ENCODE measurements at places on chromosomes 11 and 22.

- DNase-seq, result peak; percentile 19
These were observed 5.5 kb downstream of the KIAA0930 start for GRCh38 chr22:45235101-45235777.

DNA sequence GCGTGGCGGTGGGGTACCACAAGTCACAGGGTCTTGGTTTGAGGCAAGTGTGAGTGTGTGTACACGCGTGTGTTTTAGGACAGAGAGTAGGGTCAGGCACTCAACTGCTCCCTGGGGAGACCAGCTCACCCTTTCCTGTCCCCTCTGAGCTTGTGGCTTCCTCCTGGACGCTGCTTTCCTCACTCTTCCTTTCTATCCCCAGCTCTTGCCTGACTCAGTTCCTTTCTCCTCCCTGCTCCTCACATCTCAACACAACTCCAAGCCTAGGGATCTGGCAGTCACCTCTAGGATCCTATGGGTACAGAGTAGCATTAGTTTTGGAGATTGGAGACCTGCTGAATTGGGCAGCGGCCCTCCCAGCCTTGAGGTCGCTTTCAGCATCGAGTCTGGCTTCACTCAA, 4.1 kb downstream of the CLCF1 start:
- no peak for DNase-seq

DNA sequence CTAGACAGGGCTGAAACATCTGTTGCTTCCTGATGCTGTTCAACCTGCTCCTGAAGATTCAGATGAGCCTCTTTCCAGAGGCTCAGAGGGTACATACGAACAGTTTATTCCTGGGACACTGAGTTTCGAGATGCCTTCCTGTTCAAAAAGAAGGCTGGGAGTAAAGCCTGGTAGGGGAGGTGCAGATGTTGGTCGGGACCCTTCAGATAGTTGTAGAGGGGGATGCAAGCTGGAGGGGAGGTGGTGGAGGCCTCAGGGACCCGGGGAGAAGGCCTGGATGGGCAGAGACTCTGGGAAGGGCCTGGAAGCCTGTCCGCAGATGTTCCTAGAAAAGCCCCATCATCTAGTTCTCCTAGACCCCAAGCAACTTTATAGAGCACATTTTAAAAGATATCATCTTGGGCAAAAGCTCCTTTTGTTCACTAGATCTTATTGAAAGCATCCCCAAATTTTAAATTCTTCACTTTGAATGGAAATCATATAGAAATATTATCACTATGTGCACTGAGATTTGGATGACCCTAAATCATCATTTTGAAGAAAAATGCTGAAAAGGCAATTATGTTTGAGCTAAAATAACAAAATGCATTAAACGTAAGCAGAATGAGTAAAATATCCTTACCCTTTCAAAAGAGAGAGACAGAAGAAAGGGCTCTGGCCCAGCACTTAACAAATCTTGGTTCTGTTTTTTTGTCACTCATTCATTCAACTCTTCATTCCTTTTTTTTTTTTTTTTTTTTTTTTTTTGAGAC, 41.2 kb downstream of the RTL6 start:
- DNase-seq, result no peak

DNA sequence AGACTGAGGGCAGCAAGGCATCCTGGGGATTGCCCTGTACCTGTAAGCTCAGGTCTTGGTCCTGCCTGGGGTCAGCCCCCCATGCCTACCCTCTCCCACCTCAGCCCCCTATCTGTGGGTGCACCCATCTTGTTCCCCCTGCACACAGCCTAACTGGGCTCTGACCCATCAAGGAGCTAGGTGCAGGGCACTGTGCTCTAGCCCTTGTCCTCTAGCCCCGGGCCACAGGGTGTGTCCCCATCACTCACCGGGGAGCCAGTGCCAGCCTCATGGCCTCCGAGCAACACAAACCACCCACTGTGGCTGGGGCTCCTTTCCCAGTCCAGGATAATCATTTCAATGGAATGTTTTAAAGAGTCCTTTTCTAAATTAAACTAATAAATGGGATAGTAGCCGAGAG, 293.9 kb upstream of the PLET1 start:
- DNase-seq, result no peak

GRCh38 chr22:19086896-19087295, 35.3 kb downstream of the DGCR2 start:
- DNase-seq, result no peak

GRCh38 chr11:62879235-62879978, 1.3 kb upstream of the SLC3A2 start:
- no peak for DNase-seq

DNA sequence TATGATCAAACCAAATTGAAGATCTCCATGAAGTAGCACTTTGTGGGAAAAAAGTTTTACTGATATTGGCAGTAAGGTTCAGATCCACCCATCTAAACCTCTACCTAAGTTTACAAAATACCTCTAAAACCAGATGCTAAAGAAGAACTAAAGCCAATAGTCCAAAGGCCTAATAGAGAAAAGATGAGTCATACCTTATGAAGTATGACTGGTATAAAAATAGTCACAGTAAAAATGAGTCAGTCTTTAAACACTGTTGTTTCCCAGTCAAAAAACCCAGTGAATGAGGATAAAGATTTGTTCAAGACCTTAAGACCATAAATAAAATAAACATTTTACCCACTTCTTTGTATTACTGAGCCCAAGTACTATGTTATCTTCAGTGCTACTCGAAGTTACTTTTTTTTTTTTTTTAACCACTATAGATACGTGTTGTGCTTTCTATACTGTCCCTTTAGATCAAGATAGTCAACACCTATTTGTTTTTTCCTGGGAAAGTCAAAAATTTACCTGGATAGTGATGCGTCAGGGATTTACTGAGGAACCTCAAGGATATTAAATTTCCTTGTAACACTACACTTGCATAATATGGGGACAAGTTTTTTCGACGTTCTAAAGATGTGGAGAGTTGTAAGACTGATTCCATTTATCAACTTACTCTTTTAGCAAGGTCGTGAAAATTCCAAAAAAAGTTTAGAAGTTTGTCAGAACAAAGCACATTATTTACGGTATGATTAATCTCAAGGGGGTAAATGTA, 87.3 kb downstream of the CCDC73 start:
- no peak for DNase-seq

- no peak for DNase-seq
These were observed 839.9 kb upstream of the TENM4 start for GRCh38 chr11:80280737-80281136.

Data from DMS79 (cell line).